COLO829 (cell line): ENCODE measurements at places on chromosomes 16 and 17.

GRCh38 chr17:49552070-49552751 is 23.5 kb upstream of the NXPH3 start:
- DNase-seq, result no peak

DNA sequence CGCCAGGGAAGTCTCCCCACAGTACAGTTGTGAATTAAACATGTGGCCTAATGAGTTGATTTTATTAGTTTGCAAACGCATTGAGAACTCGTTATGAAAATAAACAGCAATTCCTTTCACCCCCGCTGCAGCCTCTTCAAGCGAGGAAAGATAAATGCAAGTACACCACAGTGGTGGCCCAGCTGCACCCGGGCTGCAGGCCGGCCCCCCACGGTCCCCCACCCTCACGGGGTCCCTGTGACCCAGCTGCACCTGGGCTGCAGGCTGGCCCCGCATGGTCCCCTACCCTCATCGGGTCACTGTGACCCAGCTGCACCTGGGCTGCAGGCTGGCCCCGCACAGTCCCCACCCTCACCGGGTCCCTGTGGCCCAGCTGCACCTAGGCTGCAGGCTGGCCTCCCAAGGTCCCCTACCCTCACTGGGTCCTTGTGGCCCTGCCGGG is 32.2 kb downstream of the SDK2 start:
- no peak for DNase-seq

DNA sequence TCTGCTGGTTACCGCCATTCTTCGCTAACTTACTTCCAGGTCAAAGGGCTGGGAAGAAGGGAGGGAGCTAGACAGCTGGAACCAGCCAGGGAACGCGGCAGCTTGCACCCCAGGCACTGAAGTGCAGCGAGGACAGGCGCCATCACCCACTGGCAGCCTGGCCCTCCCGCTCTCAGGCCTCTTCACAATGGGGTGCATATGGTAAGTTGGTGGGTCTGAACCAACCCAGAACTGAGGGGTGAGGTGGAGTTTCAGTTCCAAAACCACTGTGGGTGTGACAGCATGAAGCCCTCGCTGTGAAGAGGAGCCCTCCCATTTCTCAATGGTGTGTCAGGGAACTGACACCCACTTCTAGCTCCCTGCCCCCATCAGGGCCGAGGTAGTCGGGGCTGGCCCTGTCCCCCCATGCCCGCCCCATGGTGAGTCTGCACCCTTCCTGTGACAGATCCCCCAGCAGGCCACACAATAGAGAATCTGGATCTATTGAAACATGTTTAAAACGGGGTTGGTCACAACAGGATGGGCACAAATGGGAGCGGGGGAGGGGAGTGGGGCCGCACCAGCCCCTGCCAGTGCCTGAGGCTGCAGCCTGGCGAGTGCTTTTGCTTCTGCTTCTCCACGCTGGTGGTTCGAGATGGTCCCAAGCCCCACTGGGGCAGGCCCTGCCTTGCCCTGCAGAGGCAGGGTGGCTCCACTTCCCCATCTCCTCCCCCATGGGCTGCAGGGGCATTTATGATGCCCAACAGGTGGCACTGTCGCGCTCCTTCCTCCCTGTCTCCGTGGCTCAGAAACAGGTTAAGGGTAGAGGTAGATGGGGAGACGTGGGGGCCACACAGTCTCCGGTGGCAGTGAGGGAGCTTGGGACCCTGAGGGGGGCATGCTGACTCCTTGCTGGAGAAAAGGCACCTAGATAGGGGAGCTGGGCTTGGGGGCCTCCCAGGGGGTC is 2.3 kb downstream of the LIMD2 start:
- peak; percentile 34 for DNase-seq

GRCh38 chr16:50323335-50324011 is 45.3 kb downstream of the BRD7 start:
- DNase-seq, result no peak

DNA sequence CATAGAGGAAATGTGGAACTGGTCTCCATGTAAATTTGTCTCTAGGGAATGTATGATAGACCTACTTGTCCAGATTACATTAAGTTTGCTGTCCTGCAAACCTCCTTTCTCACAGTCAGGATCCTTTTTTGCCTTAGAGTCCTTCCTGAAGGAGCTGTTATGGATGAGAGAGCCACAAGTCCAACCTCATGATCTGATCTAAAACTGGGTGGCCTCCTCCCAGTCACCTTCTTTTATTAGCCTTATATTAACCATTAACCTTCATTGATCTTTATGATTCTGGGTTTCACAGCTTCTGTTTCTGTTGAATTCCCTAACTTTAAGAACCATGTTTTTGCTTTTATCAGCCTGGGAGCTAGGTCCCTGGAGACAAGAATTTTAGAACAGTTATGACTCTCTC is 64.1 kb downstream of the NEUROD2 start:
- no peak for DNase-seq

- no peak for DNase-seq
These were observed 381.5 kb downstream of the CPPED1 start for GRCh38 chr16:12422233-12422632.

DNA sequence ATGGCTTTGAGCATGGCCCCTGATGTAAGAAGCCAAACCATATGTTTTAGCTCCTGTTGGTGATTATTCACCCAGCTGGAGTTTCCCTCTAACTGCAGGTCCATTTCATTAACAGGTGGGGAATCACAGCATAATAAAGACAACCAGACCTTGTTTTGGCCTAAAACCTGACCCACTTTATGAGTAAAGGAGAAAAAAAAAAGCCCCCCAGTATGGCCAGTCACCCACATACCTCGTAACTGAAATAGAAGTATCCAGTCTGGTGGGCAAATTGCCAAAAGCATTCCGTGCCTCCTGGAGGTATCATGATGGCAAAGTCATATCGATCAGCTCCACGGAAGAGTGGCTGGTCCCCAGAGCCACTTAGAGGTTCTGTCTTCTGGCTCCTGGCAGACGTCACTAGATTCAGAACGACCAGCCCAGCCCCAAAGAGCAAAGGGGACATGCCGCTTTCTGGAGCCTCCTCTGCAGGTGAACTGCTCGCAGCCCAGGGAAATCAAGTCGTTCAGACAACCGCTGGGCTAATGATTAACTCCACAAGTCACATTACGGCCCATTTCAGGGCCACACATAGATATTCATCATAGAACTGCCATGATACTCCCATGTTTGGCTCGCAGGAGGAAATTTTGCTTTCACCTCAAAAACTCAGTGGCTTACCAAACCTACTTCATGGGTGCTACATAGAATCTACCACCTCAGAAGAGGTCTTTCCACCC is at the start of gene TMED6:
TMED6 (minus strand) TSS at position 478 of the 719 bp plus-strand sequence; CDS start at position 445, 33 bp downstream.
- no peak for DNase-seq

DNA sequence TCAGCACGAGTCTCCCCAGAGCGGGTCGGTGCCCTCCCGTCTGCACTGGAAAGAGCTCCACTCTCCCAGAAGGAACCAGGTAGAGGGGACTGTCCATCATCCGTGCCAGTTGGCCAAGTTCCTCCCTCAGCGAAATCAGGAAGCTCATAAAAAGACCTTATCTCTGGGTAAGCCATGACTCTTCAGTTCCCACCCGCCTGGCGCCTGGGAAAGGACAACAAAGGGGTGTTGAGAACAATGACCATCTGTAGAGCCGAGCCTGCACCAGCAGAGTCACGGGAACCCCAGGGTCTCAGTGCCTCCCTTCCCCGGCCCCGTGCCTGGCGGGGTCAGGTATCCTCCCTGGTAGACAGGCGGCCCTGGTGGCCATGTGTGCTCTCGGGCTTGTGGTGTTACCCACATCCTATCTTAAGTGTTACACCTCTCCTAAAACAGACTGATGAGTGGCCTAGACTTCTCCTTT is 190.7 kb downstream of the AXIN2 start:
- no peak for DNase-seq

DNA sequence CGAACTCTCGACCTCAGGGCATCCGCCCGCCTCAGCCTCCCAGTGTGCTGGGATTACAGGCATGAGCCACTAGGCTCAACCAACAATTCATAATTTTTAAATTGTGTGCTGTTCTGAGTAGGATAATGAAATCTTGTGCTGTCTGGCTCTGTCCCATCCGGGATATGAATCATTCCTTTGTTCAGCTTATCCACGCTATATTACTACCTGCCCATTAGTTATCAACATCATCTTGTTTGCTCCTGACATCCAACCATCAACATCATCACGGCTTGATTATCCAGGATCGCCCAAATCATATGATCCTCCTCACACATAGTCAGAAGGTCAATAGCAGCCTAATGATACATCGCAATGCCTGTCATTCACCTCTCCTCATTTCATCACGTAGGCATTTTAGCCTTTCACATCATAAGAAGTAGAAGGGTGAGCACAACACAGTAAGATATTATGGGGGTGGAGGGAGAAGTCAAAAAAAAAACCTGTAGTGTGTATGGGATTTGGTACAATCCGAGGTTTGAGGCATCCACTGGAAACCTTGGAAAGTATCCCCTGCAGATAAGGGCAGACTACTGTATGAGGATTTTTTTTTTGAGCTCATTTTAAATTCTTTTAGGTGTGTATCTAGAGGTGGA is 77.0 kb upstream of the SIAH1 start:
- peak; percentile 30 for DNase-seq

- no peak for DNase-seq
These were observed 409.9 kb downstream of the SLC39A11 start for GRCh38 chr17:72682605-72683004.

GRCh38 chr17:72446525-72447250 is 325.9 kb downstream of the SOX9 start:
- DNase-seq, result no peak

- DNase-seq, result no peak
These were observed 4.4 kb upstream of the BAHCC1 start for GRCh38 chr17:81390873-81391255.

DNA sequence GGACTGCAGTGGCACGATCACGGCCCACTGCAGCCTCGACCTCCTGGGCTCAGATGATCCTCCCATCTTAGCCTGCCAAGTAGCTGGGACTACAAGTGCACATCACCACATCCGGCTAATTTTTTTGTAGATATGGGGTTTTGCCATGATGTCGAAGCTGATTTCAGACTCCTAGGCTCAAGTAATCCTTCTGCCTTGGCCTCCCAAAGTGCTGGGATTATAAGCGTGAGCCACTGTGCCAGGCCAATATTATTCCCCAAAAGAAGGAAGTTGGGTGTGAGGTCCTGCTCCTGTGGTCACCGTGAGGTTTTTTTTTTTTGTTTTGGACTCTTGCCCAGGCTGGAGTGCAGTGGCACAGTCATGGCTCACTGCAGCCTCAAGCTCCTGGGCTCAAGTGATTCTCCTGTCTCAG is 1.5 kb downstream of the AMZ2 start:
- no peak for DNase-seq

DNA sequence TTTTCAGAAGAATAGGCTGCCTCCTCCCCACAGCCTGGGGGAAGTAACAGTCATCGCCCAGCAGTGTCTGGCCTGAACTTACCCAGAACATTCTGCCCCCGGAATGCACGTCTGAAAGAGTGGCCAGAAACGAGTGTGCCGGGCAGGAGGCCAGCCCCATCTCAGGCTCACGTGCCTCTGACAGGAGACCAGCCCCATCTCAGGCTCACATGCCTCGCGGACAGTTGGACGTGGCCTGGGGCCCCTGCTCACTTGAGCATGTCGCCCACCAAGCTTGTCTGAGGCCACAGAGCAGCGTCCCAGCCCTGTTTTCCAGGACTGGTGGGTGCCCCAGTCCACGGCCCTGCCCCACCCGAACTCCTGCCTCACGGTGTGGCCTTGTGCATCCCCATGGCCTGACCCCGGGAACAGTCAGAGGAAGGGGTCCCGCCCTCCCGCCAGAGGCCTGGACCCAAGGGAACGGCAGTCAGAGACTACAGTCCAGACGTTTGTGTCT is 16.3 kb upstream of the CDH15 start:
- peak; percentile 12 for DNase-seq

GRCh38 chr17:51540151-51540550 is 279.8 kb downstream of the UTP18 start:
- DNase-seq, result peak; percentile 43

DNA sequence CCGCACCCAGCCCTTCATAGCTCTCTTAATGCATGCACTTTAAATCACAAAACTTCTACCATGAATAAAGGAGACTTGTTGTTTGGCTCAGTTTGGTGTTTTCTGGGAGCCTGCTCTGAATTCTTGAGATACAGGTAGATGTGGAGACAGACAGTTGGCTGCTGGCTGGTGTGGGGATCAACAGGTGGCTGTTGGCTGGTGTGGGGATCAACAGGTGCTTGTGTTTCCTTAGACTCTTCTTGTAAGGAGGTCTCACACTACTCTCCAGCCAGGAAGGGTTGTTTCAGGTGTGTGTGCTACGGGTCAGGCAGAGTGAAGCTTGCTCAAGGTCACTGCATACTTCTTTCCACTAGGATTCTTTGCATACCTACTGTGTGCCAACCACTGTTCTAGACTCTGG is 265.9 kb downstream of the HS3ST4 start:
- DNase-seq, result no peak
